ENCODE measurements at places on chromosomes 3 and 15. TPM values are rescaled to one million over a fixed set of nuclear protein-coding genes. Genes with fewer than 3 reads are reported as not detected.

GRCh38 chr15:85755942-85756341 is 38.8 kb downstream of the KLHL25 start:
- DNase-seq, result no peak

- DNase-seq, result no peak
Measured at GRCh38 chr15:45199136-45199810, 11.5 kb upstream of the SHF start.

- DNase-seq, result no peak
Measured at GRCh38 chr3:141266186-141266585, 34.6 kb downstream of the PXYLP1 start.

DNA sequence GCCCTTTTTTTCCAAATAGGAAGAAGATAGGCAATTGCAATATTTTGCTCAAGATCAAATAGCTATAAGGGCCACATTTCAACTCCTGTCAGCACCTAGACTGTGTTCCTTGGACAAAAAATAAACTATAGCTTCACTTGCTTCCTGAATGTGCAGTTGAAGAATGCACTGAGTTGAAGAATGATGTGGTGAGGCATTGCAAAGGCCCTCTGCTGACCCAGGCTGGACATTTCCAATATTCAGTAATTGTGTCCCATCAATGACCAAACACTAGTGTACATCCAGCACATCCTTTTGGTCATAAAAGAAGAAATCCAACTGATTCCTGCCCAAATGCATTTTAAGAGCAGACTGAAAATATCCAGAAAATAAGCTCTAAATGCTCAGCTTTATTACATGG is 424.8 kb upstream of the TGFBR2 start:
- DNase-seq, result no peak

DNA sequence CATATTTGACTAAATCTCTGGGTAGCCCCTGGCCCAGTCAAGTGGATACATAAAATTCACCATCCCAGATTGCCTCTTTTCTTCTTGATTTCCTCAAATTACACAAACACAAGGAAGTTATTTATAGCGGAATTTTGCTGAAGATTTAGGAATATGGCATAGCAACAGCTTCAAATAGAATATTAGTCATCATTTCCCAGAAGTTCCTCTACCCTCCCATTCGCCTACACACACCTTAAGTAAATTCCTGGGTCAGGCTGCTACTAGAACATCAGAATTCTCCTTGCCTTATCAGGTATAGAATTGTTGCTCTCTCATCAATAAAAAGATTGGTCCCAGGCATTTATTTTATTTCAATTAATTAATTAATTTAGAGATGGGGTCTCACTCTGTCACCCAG is 31.6 kb downstream of the MESD start:
- no peak for DNase-seq

GRCh38 chr15:40265355-40265754 is 17.5 kb downstream of the ANKRD63 start:
- no peak for DNase-seq

- no peak for DNase-seq
Measured at GRCh38 chr3:190281308-190282051, 40.8 kb downstream of the CLDN1 start.

DNA sequence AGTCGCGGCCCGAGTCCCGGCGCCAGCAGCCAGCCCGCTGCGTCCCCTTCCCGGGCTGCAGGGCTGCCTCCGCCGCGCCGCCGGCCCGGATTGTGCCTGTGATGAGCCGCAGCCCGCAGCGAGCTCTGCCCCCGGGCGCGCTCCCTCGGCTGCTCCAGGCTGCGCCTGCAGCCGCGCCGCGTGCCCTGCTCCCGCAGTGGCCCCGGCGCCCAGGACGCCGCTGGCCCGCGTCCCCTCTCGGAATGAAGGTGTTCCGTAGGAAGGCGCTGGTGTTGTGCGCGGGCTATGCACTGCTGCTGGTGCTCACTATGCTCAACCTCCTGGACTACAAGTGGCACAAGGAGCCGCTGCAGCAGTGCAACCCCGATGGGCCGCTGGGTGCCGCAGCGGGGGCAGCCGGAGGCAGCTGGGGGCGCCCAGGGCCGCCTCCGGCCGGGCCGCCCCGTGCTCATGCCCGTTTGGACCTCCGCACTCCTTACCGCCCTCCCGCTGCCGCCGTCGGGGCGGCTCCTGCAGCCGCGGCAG is 1.2 kb downstream of the CHST2 start:
- no peak for DNase-seq

- no peak for DNase-seq
Measured at GRCh38 chr3:78974181-78974790, 793.5 kb downstream of the ROBO1 start.

GRCh38 chr15:39358441-39359041 is 222.3 kb upstream of the THBS1 start:
- no peak for DNase-seq

GRCh38 chr15:71780115-71780976 is 30.0 kb upstream of the NR2E3 start:
- no peak for DNase-seq

- no peak for DNase-seq
Measured at GRCh38 chr15:61524545-61524944, 295.4 kb upstream of the RORA start.

DNA sequence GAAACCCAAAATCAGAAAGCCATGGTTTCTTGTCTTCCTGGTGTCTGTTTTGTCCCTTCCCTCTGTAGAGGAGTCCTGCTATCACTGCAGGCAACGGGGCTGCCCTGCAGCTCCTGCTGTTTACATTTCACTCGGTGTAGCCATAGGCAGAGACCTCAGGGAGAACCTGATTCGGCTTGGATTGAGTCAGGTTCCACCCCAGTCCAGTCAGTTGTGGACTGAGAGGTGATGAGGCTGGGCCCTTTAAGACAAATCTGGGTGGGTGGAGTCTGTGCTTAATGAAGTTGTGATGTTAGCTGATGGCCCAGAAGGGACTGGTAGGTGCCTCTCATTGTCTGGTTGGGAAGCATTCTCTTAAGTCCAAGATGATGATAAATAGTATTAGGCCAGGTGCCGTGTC is 35.7 kb downstream of the FLNB start:
- DNase-seq, result no peak

- no peak for DNase-seq
Measured at GRCh38 chr15:68354268-68354667, 76.7 kb downstream of the FEM1B start.

- no peak for DNase-seq
Measured at GRCh38 chr3:110624576-110624975, 447.0 kb upstream of the NECTIN3 start.

DNA sequence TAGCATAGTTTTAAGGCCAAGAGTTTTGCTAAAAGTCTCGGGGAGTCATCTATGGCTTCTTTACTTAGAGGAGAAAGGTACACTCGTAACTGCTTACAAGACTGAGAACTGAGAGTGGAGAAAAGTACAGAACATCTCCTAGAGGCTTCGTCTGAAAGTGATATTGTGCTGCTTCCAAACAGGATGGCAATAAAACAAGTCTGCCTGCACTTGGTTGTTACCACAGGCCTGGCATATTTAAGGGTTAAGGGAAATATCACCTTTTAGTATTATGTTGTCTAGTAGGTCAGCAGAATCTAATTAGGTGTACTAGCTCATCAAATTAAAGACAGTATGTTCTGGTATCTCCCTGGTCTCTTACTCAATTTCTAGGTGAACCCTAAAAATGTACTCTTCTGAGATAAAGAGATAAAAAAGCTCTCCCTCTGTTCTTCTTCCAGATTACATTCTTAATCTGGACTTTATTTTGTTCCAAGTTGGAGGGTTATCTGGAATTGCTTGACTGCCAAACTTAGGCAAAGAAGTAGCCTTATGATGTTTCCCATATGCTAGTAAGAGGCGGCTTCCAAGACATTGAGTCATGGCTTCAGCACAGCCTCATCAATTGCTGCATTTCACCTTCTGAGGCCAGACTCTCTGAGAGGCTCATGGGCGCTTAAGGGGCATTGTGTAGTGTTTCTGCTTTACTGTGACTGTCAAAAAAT is 181.3 kb downstream of the LSAMP start:
- no peak for DNase-seq

DNA sequence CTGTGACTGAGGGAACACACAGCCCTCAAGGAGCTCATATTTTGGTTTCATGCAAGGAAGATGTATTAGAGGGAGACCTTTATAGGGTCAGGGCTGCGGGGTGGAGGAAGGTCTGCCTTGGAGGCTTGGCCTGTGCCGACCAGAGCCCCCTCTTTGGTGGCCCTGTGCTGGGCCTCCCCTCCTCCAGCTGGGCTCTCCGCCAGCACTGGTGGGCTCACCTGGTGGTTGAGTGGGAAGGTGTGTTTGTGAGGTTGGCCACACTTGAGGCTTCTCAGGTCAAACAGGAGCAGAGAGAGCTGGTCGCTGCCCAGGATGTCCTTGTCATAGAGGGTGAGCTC is 2.6 kb downstream of the PLA2G4F start:
- DNase-seq, result no peak

DNA sequence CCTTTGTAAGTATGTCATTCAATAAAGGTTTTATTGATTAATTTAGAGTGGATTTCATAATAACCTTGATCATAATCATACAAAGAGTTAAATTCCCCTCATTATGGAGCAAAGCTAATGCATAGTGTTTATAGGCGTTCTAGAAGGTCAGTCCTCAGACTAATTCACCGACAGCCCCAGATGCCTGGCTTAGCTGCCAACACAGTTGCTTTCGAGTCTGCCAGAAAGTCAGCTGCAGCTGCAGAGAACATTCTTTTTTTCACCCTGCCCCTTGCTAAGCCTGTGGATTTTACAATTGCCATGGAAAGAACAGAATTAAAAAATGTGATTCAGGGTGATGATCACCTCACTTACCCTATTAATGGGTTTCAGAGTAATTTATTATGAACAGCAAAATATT is 21.2 kb downstream of the CADM2 start:
- no peak for DNase-seq

DNA sequence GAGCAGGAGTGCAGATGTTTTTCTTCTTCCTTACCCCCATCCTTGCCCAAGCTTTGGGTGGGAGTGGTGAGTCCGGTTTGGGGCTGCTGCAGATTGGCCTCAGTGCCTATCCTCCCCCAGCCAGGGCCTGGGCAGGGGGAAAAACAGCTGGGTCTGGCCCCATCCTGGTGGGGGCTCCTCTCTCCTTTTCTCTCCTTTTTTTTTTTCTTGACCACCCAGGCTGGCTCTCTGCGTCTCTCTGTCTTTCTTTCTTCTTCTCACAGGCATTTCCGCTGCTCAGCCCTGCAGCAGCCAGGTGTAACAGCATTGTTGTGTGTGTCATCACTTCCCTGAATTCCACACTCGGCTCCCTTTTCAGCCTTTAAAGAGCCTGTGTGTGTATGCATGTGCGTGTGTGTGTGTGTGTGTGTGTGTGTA is 2.0 kb downstream of the FOXL2NB start:
- no peak for DNase-seq

DNA sequence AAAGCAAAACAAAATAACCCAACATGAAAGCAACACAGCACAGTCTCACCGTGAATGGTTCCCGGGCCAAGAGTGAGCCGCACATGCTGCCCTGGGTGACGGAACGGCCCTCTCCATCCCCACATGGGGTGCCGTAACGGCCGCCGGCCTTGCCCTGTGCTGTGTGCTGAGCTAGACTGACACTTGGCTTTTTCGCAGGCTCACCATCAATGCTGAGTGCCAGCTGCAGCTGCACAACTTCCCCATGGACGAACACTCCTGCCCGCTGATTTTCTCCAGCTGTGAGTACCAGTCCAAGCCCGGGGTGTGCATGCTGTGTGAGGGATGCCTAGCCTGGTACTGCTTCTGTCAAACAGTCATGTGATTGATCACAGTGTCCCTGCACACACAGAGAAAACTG is 357.6 kb downstream of the GABRG3 start:
- no peak for DNase-seq

DNA sequence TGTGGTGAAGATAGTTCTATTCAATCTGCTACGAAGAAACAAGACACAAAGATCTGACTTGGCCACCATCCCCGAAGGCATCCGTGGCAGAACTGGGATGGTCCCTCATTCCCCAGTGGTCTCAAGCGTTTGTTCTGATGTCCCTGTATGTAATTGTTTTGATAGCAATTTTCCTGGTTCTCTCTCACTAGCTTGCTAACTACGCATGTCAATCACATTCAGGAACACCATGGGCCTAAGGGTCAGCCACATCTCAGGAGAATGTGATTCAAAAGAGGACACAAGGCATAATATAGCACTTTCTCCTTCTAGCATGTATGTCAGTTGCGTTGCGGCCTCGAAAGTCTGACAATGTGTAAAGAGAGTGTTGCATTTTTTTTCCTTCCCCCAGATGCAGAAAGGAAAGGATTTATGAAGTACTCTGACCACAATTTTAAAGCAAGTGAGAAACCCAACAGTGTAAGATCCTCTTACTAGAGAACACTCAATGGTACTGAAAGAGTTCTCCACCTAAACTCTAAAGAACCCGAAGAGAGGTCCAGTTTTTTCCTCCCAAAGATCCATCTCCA is 32.0 kb upstream of the TCF12 start:
- DNase-seq, result no peak

DNA sequence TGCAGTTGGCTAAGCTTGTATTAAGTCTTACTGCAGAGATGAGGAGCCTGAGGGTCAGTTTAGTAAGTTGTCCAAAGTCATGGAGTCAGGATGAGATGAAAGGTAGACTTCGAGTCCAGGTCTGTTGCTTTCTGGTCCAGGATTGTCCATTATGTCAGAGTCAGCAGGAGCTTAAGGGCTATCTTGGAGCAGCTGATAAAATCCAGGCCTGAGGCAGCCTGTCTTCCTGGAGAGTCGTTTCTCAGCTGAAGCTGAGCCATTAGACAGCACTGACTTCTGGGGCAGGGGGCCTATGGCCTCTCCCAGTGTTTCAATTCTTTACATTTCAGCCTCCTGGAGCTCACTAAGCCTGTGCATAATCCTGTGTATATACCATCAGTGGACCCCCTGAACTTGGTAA is 219.5 kb upstream of the GAP43 start:
- no peak for DNase-seq

The MUSTN1 gene
- 0.25 TPM for total RNA-seq

The CFAP100 gene
- not detected for total RNA-seq

The HES1 gene
- total RNA-seq, result 6.8 TPM

The GOLGA8J gene
- total RNA-seq, result not detected

The DPPA2 gene
- not detected for total RNA-seq

The GLDN gene
- 1.4 TPM for total RNA-seq
